Right lobe of liver (tissue), 6 donors: ENCODE measurements at places on chromosomes 3 and 15. TPM values are rescaled to one million over a fixed set of nuclear protein-coding genes. Genes with fewer than 3 reads are reported as not detected.

The SLC12A1 gene
- total RNA-seq = not detected

The GRAMD1C gene
- total RNA-seq = 7.6 TPM

The LRRC2 gene
- total RNA-seq = 4.3 TPM

The FILIP1L gene
- 2.9 TPM for total RNA-seq

The EXOG gene
- total RNA-seq = 3.3 TPM

The SFMBT1 gene
- 9.2 TPM for total RNA-seq

The GOLGA8H gene
- total RNA-seq = not detected

The GPR87 gene
- total RNA-seq = not detected

The ABHD10 gene
- total RNA-seq = 25.1 TPM

The LDHAL6B gene
- not detected for total RNA-seq

DNA sequence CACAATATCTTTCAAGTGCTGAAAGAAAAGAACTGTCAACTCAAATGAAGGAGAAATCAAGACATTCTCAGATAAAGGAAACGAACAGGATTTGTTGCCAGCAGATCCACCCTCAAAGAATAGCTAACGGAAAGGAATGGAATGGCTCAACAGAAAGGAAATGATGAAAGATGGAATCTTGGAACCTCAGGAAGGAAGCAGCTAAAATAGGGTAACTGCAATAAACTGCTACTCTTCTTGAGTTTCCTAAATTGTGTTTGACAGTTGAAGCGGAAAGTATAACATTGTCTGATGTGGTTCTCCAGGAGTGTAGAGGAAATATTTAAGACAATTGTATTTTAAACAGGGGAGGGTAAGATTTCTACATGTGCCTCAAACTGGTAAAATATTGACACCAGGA lies 22.0 kb downstream of the PRR23E start:
- H3K27ac ChIP-seq = no peak overlapping the region
- no peaks in the 10 kb centered on the region for H3K36me3 ChIP-seq
- no peak for DNase-seq
- H3K4me1 ChIP-seq = no peaks in the 10 kb centered on the region
- H3K27me3 ChIP-seq = no peaks in the 10 kb centered on the region

DNA sequence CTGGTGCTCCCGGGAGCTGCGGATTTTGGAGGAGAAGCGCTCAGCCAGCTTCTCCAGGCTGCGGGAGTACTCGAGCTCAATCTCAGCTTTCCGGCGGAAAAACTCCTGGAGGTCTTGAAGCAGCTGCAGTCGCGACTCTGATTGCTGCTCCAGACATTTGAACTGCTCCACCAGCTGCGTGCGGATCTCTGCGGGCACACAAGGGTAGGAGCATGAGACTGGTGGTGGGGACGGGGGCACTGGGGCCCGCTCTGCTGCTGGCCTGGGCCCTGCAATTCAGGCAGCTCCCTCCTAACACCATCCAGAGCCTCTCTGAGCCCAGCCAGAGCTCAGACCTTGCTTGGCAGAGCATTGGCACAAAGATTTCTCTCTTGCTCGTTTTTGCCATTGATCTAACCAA lies 124.7 kb downstream of the SRGAP3 start:
- no peaks in the 10 kb centered on the region for H3K36me3 ChIP-seq
- H3K4me3 ChIP-seq = no peak overlapping the region
- no peaks in the 10 kb centered on the region for H3K4me1 ChIP-seq
- DNase-seq = no peak
- no peaks in the 10 kb centered on the region for H3K27me3 ChIP-seq

DNA sequence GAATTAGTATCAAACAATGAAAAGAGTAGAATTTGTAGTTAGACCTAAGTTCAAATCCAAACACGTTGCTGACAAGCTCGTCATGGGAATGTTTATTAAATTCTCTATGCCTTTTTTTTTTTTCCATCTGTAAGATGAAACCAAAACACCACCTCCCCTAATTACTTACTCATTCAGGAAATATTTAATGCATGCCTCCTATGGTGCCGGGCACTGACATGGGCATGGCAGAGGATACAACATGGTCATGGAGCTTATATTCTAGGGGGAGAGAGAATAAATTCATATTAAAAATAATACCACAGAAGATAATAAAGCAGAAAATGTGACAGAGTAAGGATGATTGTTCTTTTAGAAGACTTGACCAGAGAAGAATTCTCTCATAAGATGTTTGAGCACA lies 215.8 kb downstream of the RYR3 start:
- no peak for DNase-seq
- H3K27ac ChIP-seq = no peak overlapping the region
- H3K36me3 ChIP-seq = no peaks in the 10 kb centered on the region
- H3K27me3 ChIP-seq = no peaks in the 10 kb centered on the region

GRCh38 chr3:176992978-176993377 lies 204.3 kb downstream of the TBL1XR1 start:
- no peak overlapping the region for H3K27ac ChIP-seq
- no peaks in the 10 kb centered on the region for H3K36me3 ChIP-seq
- no peaks in the 10 kb centered on the region for H3K4me1 ChIP-seq
- no peak for DNase-seq
- no peak overlapping the region for H3K4me3 ChIP-seq

DNA sequence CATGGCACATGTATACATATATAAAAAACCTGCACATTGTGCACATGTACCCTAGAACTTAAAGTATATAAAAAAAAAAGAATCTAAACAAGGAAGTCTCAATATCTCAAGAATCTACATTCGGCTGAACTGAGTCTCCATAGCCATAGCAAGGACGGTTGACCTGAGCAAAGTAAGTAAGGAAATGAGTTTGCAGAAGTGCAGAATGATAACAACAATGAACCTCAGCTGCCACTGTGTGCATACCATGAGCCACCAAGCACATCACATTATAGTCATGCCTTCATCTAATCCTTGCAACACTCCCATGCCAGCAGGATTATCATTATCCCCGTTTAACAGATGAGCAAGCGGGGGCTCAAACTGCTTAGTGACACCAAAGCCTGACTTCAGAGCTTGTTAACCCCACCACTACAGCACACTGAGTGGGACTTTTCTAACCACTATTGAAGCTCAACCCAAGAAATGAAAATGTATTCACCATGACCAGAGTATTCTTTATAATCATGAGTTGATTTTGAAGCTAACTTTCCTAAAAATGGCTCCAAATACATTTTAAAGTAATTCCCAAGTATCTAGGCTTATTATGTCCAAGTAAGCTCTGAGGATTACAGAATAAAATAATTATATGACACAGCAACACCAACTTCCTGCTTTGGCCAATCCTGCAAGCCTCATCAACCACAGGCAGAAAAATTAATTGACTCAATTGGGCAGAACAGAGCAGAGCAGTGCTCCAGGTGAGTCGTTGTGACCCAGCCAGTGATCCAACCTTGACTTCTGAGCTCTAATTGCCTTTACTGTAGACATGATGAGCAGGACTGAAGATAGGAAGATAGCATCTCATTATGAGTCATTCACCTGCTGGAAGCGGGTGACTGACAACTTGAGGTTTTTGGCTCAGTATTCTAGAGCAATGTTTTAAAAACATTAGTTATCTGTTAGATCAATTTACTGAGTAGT lies 47.3 kb upstream of the IL12A start:
- H3K27me3 ChIP-seq = no peaks in the 10 kb centered on the region
- DNase-seq = no peak
- H3K27ac ChIP-seq = no peak overlapping the region

DNA sequence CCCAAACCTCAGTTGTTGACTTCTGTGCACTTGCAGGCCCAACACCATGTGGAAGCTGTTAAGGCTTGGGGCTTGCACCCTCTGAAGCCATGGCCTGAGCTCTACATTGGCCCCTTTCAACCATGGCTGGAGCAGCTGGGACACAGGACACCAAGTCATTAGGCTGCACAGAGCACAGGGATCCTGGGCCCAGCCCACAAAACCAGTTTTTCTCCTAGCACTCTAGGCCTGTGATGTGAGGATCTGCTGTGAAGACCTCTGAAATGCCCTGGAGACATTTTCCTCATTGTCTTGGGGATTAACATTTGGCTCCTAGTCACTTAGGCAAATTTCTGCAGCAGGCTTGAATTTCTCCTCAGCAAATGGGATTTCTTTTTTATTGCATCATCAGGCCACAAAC lies 1255.7 kb downstream of the ZPLD1 start:
- no peak overlapping the region for H3K4me3 ChIP-seq
- no peaks in the 10 kb centered on the region for H3K4me1 ChIP-seq
- no peak for DNase-seq
- H3K27ac ChIP-seq = no peak overlapping the region

- no peak for DNase-seq
- H3K27me3 ChIP-seq = no peaks in the 10 kb centered on the region
- H3K27ac ChIP-seq = no peak overlapping the region
- no peaks in the 10 kb centered on the region for H3K4me1 ChIP-seq
- H3K36me3 ChIP-seq = no peaks in the 10 kb centered on the region
Observed at GRCh38 chr3:147518465-147518864, 109.3 kb downstream of the ZIC1 start.

DNA sequence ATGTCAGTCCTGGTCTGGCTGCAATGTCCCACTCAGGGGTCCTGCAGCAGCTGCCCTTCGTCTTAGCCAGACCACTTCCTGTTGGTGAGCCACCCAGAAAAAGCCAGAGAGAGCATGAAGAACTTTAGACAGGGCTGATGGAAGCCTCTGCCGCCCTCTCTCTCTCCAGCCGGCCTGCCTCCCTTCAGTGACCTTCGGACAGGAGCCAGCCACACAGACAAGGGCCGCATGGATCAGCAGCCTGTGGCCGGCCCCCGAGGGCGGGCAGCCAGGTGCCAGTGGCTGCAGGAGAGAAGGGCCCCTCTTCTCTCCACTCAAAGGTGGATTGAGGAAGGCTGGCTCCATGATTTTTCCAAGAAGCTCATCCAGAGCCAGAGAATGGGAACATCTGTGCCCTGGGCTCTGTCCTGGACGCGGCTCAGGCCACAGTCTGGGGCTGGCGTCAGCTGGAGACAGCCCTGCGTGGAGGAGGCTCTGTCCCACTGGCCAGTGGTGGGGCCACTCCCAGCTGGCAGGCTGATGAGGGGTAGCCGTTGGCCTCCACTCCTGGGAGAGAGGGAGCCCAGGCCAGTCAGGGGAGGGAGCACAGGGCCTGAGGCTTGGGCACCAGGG lies 42.9 kb downstream of the ISG20 start:
- no peak for DNase-seq
- no peak overlapping the region for H3K4me3 ChIP-seq
- no peaks in the 10 kb centered on the region for H3K4me1 ChIP-seq
- H3K27me3 ChIP-seq = no peaks in the 10 kb centered on the region
- H3K27ac ChIP-seq = no peak overlapping the region
